ENCODE measurements at places on chromosomes 4 and X.

DNA sequence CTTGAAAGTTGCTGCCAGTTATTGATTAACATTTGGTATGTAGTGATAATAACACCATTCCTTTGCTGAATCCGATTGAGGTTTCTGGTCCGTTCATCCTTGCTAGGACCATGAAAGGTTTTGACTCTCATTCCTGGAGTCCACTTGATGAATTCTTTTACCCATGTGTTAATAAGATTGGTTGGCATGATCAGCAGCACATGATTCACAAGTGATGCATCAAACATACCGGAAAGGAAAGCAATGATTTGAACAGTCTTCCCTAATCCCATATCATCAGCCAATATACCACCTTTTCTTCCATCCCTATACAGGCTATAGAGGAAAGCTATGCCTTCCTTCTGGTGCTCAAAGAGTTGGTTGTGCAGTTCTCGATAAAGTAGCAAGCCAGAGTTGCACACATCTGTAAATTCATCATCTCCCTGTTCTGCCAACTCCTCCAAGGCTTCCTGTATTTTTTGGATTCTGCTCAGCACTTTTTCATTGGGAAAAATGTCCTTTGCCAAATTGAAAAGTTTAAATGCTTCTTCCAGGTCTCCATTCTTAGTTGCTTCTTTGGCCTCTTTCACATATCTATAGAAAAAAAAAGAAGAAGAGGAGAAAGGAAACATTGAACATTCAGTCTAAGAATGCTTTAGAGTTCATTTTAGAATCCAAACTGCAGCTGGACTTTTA lies 26.7 kb downstream of the PIN4 start:
- no peak for DNase-seq

DNA sequence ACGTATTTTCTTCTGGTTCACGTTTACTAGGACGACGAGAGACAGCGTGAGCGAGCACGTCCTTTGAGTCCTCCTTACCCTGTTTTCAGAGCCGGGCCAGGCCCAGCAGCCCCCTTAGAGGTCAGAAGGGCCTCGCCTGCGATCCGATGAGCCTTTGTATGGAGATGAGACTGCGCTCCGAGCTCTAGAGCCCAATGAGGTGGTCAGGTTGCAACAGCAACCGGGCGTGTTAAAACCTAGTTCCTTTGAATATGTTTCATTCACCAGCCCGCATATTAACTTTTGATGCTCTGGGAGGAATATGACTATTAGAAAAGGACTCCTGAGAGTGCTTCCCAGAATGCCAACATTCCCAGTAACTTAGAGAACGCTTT lies 55.6 kb upstream of the TADA2B start:
- no peak for DNase-seq

GRCh38 chrX:33161829-33162228 lies 49.5 kb downstream of the DMD start:
- no peak for DNase-seq

- no peak for DNase-seq
Observed at GRCh38 chr4:112910109-112910736, 139.2 kb upstream of the ANK2 start.

DNA sequence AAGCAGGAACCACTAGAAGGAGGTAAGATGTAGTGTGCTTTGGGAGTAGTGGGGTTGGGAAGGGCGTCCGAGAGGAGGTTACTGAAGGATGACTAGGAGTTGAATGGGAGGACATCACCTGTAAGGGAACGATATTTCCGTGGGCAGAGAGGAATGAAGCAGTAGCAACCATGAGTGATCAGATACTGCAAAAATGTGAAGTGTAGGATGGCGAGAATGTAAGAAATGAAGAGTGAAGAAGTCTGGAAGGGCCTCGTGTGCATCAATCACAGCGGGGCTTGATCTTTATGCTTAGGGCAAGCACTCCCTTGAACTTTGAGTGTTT lies 594 bp downstream of the MSMO1 start:
- no peak for DNase-seq

GRCh38 chrX:68754406-68754805 lies 74.4 kb upstream of the EFNB1 start:
- no peak for DNase-seq

DNA sequence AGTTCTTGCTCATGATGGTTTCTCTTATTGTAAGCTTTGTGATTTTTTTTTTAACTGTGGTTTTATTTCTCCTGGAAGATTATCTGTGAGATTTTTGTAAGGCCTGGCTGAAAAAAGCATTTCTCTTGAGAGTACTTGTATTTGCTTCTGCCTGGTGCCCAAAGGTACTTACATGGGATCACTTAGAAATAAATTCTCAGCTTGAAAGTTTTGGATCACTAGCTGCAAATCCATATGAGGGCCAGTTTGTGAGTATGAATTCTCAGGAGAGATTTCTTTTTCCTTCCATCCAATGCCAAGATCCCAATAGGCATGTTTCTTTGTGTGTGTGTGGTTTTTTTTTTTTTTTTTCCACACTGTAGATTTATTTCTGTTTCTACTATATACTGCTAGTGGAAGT lies 1884.7 kb upstream of the PCDH7 start:
- DNase-seq = no peak

- no peak for DNase-seq
Observed at GRCh38 chr4:95830651-95831050, 9.2 kb upstream of the PDHA2 start.

GRCh38 chr4:5919044-5919443 lies 26.2 kb upstream of the CRMP1 start:
- no peak for DNase-seq

DNA sequence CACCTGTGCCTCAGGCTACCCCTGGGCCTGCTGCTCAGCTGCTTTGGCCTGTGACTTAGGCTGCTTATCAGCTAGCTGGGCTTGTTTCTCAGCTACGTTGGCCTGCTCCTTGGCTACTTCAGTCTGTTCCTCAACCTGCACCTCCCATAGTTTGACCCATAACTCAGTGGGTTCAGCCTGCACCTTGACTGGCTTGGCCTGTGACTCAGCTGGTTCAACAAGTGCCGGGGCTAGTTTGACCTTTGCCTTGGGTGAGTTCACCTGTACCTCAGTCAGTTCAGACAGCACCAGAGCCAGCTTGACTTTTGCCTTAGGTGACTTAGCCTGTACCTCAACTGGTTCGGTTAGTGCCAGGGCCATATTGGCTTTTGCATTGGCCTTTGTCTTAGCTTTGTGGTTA lies 171.2 kb downstream of the MSN start:
- DNase-seq = no peak

DNA sequence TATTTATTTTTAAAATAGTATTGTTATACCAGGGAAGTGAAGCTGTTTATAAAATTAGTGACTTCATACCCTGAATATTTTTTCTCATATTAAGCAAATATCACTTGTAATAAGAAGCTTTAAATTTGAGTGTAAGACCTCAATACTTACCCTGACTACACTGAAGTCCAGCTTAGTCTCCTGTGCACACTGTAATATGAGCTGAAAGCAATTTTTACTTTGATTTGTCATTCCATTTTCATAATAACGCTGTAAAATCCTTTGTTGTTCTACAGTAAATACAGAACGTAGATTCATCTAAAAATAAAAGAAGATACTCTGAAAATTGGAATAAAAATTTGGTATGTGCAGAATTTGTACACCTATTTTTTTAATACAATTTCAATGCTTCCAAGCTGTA lies 27.2 kb downstream of the HDX start:
- DNase-seq = no peak

GRCh38 chr4:10075158-10075863 lies 41.3 kb downstream of the WDR1 start:
- no peak for DNase-seq

DNA sequence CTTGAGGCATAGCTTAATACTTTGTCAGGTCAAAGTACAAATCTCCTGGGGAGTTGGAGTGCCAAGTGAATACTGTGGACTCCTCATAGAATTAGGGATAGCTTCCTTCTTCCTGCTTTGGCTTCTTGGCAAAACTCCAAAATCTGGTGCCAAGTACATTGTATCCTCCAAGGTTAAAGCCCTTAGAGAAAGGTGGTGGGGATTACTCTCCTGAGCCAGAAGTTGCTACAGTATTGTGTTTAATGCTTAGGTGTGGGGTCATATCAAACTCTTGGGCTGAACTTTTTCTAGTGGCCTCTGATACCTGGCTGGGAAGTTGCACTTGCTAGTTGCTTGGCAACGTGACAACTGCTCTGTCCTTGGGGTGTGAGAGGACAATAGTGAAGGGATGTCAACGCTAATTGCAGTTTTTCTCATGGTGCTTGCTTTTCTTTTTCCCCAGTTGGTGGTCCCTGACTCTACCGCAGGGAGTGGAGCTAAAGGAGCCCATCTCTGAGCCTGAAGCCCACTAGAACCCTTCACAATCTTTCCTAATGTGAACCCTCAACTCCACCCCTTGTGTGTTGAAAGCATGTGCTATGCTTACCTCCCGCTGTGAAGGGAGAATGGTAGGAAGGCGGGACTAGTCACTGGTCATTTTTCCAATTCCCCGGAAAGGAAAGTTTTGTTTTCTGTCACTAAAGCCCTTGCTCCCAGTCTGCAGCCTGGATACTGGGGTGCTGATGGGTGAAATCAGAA lies 35.5 kb downstream of the DLG3 start:
- no peak for DNase-seq

DNA sequence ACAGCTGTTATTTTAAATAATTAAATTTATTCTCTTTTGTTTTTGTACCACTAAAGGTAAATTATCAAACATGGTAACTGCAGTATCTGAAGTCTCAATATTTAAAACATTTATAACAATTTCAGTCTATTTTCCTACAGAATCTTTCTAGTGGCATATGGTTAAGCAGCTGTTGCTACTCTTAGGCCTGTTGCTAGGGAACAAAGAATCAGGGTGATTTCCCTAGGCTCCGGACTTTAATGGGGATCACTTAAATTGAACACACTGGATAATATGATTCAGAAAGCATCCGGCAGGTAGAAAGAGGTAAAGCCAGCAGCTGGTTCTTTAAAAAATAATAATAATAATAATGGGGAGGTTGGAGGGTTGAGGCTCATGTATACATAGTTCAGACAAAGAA lies 17.6 kb downstream of the FBXO8 start:
- DNase-seq = no peak

DNA sequence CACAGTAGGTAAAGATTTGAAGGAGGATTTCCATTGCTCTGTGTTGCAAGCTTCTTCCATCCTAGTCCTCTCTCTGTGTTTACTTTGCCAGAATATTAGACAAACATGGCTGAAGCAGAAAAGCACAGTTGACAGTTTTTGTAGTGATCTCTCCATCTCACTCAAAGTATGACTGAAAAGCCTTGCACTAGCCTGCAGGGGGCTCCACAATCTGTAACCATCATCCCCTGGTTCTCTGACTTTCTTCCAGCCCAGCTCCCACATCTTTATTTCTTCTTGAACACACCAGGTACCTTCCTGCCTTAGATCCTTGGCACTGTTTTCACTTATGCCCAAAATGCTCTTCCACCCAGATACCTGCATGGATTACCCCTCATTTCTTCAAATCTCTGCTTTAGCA lies 34.1 kb upstream of the HHIP start:
- DNase-seq = no peak

DNA sequence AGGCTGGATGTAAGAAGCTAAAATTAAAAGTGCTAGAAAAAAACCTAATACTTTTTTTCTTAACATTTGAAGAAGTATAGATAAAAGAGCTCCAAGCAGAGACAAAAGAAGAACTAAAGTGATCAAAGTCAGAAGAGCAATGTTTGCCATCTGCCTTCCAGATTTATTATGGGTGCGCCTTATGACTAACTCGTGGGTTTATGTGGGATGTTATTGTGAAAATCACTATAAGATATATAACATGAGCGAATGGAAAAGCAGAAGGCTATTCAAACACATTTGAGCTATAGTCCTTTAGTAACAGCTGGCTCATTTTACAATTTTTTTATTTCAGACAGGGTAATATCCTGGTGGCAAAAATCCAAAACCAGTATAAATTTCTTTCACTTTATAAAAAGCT lies 1040.7 kb downstream of the RAPGEF2 start:
- DNase-seq = no peak

- no peak for DNase-seq
Observed at GRCh38 chrX:34778916-34779315, 121.8 kb upstream of the TMEM47 start.

GRCh38 chr4:64495946-64496345 lies 86.7 kb upstream of the TECRL start:
- DNase-seq = no peak

- no peak for DNase-seq
Observed at GRCh38 chr4:41644288-41644914, 104.1 kb downstream of the PHOX2B start.

GRCh38 chr4:47855350-47855749 lies 17.5 kb upstream of the CORIN start:
- no peak for DNase-seq

- DNase-seq = no peak
Observed at GRCh38 chr4:26441102-26441501, 49.2 kb downstream of the CCKAR start.

- DNase-seq = no peak
Observed at GRCh38 chrX:120350450-120351138, 11.3 kb upstream of the ATP1B4 start.

GRCh38 chrX:85698921-85699320 lies 319.5 kb upstream of the POF1B start:
- no peak for DNase-seq

DNA sequence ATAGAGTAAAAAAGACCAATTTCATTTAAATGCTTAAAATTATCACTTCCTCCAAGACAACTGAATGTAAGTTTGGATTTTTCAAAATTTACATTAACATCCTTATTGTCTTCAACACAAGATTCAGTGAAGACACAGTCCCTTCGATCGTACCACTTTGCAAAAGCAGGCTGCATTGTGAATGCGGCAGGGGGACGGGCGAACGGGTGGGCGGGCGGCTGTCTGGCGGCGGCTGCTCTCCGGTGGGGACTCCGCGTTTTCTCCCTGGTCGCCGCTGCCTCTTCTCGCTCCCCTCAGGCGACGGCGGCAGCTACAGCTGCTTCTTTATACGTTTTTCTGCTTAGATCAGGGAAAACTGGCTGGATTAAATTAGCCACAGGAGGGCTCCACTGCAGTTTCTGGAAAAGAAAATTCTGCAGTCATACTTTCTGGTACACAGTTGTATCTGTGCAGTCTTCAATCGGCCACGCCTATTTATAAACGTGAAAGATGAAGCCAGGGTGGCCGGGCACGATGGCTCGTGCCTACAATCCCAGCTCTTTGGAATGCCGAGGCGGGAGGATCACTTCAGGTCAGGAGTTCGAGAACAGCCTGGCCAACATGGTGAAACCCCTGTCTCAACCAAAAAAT lies 33.9 kb upstream of the HPF1 start:
- peak; percentile 80 for DNase-seq

GRCh38 chr4:184215709-184216328 lies 1.9 kb downstream of the ENPP6 start:
- DNase-seq = no peak

- DNase-seq = no peak
Observed at GRCh38 chr4:86389664-86390063, 29.8 kb upstream of the MAPK10 start.

DNA sequence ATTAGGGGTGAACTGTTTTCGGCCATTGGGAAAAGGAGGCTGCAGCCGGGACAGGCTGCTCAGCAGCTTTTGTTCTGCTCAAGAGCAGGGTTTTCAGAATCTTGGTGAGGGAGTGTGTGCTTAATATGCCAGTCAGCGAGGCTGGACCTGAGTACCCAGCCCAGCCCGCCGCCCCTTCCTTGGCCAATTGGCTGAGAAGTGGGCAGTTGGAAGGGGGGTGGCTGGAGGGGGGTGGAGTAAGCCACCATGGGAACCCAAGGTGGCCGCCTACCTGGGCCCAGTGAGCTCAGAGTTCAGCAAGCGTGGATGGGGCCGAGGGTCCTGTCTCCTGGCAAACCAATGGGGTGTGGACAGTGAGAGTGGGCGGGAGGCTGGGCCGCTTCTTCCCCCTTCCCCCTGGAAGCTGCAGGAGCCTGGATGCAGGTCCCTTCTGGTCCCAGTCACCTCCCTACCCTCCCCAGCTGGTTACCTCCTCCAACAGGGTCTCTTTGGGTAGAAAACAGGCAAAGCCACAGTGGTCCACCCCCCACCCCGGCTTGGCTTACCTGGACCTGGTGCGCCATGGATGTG lies 52.5 kb downstream of the SORCS2 start:
- DNase-seq = no peak
